T-helper 17 cell (primary cell): ENCODE measurements at places on chromosomes 6 and 20. TPM values are rescaled to one million over a fixed set of nuclear protein-coding genes. Genes with fewer than 3 reads are reported as not detected.

The LY6G6F gene
- total RNA-seq, result 1.6 TPM

The RUNX2 gene
- 50.8 TPM for total RNA-seq

The RBBP9 gene
- total RNA-seq, result 6.0 TPM

The PAX1 gene
- not detected for total RNA-seq

The GHRH gene
- total RNA-seq, result not detected

GRCh38 chr6:147909640-147910039, 401.1 kb downstream of the SAMD5 start:
- DNase-seq, result no peak

DNA sequence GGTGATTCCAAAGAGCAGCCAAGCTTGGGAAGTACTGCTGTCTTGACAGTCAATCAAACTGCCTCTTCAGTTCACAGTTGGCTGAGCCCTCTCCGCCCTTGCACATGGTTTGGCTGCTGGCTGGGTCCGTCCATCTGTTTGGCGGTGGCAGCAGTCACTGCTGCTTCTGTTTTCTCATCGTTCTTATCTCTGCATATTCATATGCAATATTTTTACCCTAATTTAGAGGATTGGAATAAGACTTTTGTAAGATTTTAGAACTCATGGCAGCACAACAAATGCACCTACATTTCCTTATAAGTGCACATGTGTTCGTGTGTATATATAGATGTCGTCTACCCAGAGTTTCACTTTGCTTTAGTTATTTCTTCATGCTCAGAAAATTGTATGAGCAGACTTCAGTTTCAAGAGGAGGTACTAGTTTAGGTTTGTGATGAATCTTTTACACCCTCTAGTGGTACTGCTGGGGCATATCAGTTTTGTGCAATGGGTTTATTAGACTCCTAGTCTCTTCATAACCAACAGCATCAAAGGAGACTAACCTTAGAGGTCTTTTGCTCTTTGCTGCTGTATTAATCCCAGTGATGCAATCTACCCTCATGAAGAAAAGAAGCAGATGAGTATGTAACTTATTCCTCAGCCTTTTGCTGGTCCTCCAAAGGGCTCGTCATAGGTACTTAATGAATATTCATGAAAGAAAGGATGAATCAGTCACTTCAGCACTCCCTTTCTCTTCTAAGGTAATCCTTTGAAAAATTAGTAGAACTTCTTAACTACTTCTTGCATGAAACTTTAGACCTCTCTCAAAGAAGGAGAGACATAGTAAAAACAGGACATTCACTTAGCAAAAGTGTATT, 44.3 kb downstream of the KHDC1L start:
- DNase-seq, result no peak

DNA sequence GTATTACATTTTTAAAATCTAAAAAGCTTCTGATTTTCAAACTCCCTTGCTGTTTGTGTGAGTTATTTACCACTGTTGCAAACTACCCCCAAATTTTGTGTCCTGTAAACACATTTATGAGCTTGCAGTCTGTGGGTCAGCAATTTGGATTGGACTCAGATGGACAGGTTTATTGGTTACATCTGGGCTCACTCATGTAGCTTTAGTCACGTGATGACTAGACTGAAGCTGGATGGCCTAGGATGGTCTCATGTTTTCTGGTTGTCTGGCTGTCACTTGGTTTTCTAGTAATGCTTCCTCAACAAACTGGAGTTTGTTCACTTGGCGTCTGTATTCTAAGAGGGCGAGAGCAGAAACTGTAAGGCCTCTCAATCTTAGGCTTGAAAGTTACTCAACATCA, 12.2 kb upstream of the C6orf58 start:
- no peak for DNase-seq

DNA sequence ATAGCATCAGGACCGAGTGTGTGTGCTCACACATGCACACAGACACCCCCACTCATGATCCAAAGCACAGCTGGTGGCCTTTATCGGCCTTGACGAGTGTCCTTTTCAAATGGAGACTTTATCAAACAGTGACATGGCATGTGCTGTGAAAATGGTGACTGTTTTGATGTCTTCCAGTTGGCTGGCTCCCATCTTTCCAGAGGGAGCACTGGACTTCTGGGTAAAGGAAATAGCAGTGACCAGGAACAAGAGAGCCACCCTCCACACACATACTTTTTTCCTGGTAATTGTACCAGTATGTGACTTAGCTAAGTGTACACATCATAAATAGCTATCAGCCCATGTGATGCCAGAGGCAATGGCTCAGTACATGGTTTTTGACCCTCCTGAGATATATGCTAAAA, 52.7 kb downstream of the ZDHHC14 start:
- DNase-seq, result no peak

DNA sequence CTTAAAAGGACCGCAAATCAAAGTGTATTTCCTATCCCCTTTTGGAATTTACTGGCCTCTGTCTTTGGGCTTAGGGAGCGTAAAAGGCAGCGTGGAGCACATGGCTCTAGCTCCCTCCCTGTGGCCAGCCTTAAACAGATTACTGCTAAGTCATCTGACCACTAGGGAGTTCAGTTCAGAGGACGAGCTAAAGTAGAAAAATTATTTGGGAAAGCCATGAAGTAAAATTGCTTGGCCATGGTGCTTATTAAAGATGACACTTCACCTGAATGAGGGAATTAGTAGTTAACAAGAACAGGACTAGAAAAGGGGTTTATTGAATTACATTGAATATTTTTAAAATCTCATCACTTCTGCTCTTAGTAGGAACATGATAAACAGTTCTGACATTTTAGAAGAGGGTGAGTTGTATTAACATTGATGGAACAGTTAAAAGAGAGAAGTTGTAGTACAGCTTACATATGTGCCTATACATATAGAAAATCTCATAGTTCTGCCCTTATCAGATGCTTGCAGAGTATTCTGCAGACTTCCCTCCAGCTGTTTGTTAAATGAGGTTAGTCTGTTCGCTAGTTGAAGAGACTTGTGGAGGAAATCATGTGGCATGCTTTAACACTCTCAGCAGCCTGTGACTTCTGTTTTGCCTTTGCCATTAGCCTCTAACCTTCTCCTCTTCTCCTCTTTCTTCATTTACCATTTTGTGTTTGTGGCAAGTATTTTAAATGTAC, 31.2 kb upstream of the MAPK13 start:
- DNase-seq, result no peak

GRCh38 chr6:148225871-148226270, 116.8 kb upstream of the SASH1 start:
- no peak for DNase-seq

DNA sequence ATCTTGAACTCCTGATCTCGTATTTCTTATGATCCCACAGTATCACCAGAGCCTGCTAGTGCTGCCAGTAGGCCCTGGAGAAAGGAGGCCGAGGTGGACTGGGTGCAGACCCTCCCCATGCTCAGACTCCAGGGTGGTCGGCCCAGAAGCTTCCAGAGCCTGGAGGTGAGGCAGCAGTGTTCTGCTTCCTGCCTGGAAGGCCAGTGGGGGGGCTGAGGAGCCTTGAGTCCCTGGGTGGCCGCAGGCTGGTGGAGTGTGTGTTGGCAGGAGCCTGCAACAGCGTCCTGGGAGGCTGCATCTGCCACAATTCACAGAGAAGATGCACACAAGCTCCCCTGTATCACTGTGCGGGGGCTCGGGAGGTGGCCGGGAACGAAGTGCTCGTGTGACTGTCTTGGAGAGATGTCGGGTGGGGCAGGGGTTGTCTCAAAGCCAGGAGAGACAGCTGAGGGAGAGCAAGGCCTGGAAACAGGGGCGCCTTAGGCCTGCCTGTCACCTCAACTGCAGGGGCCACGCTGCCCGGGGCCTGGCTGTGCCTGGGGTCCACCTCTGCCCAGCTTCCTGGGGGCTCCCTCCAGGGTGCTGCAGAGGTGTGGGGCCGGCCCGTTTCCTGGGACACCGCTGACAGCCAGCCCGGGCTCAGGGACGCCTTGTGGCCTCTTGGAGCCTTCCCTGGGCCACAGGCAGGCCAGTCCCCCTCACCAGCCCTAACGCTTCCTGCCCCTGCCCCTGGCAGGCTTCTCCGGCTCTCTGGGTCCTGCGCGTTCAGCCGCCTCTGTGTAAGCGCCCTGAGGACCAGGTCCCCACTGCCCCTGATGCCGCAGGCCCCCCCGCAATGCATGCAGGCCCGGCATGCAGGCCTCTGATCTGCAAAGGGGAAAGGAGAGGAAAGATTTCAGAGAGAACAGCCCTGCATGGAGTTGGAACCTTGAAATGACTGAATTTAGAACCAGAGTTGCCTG, 24.2 kb upstream of the MAS1 start:
- DNase-seq, result no peak

- DNase-seq, result no peak
Observed at GRCh38 chr6:72724545-72724944, 102.7 kb downstream of the KCNQ5 start.

DNA sequence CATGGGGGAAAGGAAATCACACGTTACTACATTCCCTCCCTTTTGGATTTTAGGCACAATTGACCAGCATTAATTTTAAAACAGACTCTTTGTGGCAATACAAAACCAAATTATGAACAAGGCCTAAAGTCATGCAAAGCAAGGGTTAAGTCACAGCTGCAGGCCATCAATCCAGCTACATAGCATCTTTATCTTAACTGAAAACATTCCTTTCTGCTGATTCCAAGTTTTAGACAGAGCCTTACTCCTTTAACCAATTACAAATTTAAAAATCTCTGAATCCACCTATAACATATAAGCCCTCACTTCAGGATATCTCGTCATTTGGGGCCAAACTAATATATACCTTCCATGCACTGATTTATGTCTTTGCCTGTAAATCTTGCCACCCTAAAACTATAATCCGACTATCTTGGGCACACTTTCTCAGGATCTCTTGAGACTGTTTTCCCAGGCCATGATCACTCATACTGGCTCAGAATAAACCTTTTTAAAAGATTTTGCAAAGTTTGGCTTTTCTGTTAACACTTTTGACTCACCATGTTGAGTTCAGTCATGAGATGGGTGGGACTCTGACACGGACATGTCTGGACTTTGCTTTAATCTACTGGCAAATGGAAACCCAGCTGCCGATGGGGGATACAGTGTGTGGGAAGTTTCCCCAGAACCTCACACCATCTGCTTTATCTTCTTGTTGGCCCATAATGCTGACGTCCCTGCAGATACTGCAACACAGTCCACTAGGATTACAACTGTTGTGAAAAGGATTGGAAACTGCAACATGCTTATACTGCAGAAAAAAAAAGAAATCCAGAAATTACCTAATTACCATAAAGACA, 757.0 kb downstream of the PTPRT start:
- no peak for DNase-seq

- no peak for DNase-seq
Observed at GRCh38 chr6:150333585-150333941, 35.2 kb upstream of the IYD start.

DNA sequence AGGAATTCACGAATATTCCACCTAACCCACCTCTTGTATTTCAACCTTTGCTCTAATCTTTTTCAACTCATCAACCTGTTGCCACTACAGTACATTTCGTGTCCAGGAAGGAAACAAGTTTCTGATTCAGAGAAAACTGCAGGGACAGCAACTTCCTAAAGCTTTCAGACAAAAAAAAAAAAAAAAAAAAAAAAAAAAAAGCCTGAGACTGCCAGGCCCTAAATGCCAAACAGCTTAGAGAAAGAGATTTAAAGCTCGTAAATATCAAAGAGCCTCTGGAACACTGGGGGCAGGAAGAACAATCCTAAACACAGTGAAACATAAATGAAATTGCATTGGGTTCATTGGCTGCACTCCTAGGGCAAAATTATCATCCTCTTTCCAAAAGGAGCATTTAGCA, 411.2 kb upstream of the SPTLC3 start:
- DNase-seq, result no peak

DNA sequence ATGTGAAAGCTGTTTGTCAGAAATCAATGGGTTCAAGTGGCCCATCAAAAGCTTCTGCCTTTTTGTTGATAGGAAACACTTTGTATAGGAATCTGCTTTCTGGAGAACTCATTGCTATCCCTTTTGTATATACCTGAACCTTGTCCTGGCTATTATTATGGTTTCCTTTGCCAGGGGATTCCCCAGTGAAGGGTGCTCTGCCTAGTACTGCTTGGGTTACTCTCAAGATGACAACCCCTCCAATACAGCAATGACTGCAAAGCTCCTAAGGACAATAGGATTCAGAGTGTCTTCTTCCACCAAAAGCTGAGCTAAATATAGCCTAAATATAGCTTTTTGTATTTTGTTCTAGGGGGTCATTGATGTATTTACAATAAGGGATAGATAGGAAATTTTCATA, 54.0 kb upstream of the PTPRK start:
- DNase-seq, result no peak
